Activated naive CD4-positive, alpha-beta T cell treated with anti-CD3 and anti-CD28 coated beads, Interleukin-2, amount 50 U/mL, for 72 hours (primary cell): ENCODE measurements at places on chromosomes 1 and 21. TPM values are rescaled to one million over a fixed set of nuclear protein-coding genes. Genes with fewer than 3 reads are reported as not detected.
A peak's percentile ranks its signal among the peaks of the same experiment; 100 is the strongest.

GRCh38 chr1:178934546-178934945 lies 63.7 kb upstream of the ANGPTL1 start:
- no peak for DNase-seq

The LIPI gene
- not detected for total RNA-seq

The FYB2 gene
- not detected for total RNA-seq

DNA sequence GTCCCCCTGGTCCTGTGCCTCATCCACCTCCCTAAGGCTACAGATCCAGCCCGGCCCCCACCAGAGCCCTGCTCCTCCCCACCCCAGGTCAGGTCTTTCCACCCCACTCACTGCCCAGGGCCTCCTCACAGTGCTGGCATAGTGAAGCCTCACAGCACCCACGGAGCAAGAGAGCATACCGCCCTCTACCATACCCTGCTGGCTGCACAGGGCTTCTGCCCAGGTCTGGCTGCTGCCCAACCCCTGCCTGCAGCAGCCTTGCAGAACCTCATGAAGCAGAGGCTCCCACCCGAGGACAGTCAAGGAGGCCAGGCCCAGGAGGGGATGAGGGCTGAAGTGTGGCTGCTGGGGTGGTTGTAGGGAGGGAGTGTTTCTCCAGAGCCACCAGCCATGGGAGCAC lies 19.7 kb upstream of the ARF1 start:
- no peak for DNase-seq

The MAP3K7CL gene
- total RNA-seq: 8.6 TPM

DNA sequence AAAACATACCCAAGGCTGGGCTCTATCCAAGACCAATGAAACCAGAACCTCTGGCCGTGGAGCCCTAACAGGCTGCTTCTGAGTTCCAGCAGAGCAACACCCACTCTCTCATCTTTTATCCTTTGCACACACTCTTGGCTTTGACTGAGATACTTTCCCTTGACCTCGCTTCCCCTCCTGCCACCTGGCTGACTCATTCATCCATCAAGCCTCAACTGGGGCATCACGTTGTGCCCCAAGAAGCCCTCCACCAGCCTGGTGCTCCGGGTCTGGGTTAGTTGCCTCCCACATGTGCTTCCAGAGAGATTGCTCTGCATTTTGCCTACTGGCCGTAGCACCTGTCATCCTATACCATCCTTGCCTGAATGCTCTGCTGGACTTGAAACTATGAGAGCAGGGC lies 34.5 kb upstream of the SERBP1 start:
- DNase-seq: no peak

The CR1L gene
- not detected for total RNA-seq

The SH2D5 gene
- total RNA-seq: 0.66 TPM

The PAPPA2 gene
- 1.3 TPM for total RNA-seq

DNA sequence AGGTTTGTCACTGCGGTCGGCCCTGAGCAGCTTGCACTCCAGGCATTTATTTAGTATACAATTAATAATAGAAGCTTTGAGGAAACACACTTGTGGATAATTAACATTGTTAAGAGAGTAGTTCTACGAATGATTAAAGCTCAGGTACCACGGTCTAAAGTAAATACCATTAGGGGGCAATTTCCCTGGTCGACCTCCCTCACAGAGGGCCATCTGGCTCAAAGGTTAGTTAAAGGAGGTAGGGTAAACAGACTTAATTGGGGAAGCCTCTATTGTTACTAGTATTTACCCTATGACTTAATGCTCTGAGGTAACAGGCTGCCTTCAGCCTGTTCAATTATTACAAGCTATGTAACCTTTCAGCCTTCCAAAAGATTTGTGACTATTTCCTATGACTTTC lies 122.3 kb upstream of the SLC44A3 start:
- no peak for DNase-seq

The OR14K1 gene
- total RNA-seq: not detected

- peak; percentile 72 for DNase-seq
Observed at GRCh38 chr1:12518931-12519692, 98.9 kb downstream of the DHRS3 start.

- peak; percentile 58 for DNase-seq
Observed at GRCh38 chr1:77282187-77282865, 507 bp downstream of the AK5 start.

The NRAS gene
- 52.3 TPM for total RNA-seq

- peak; percentile 84 for DNase-seq
Observed at GRCh38 chr1:25905680-25906643, at the start of gene STMN1. Gene STMN1, minus strand, starts transcription at chr1:25906419. Its CDS starts 1,743 bp downstream, at chr1:25904676.

DNA sequence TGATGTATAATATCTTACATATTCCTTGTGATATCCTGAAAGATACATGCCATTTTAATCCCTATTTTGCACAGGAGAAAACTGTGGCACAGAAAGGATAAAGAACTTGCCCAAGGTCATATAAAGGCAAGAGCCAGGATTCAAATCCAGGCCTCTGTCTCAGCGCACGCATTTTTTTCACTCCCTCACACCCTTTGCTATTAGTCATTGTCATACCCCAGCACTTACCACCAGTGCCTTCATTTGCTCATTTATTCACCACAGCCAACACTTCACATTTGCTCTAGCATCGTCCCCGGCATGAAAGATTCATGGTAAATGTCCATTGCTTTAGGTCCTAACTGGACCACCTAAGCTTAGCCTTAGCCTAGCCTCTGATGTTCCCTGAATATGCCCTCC lies 14.2 kb downstream of the ALX3 start:
- no peak for DNase-seq

The ERRFI1 gene
- 1.9 TPM for total RNA-seq

The MYOC gene
- total RNA-seq: not detected

DNA sequence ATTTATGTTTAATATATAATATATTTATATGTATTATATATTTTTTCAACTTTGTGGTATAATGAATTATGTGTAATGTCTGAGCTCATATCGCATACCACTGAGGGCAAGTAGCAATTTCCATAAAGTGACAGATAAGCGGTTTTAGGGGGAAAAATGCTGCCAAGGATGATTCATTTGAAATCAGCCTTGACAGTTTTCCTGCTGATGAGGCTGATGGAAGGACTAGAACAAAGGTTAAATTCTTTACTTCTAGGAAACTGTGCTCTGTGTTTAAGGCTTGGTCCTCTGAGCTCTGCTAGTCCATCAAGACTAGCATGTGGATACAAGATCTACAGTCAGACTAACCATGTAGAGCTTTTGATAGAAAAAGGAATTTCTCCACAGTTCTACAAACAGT lies 19.3 kb upstream of the DDAH1 start:
- no peak for DNase-seq

DNA sequence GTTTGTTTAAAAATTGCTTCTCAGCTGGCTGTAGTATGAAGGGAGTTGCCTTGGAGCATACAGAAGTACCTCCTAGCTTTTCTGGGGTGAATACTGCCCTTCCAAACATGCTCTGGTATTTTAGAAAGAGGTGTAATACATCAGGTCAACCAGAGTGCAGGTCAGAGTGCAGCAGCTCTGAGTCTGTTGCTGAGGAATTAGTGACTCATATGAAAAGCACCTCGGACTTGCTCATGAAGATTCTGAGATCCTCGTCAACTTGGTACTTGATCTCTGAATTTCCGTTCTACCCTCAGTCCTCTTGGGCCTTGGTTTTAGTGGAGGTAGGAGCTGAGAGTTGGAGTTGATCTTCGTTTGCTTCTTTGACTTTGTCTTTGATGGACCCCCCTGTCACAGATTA lies 67.3 kb downstream of the NOS1AP start:
- DNase-seq: no peak

The DMRTA2 gene
- not detected for total RNA-seq

GRCh38 chr1:30009720-30010119 lies 713.7 kb downstream of the MATN1 start:
- DNase-seq: no peak

DNA sequence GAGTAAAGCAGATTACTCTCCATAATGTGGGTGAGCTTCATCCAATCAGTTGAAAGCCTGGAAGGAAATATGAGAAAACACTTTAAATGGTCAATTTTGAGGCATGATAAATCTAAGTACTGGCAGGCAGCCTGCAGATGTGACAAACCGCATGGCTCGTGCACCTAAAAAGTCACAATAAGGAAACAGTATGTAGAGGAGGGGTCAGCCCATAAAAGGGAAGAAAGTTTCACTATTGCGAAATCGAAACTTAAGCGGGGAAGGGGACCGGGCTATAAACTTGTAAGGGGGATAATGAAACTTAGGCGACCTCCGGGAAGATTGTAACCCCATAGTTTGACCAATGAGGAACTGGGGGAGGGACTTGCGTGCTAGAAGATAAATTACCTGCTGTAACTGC lies 109.8 kb downstream of the PLPPR4 start:
- no peak for DNase-seq

The COL24A1 gene
- not detected for total RNA-seq

DNA sequence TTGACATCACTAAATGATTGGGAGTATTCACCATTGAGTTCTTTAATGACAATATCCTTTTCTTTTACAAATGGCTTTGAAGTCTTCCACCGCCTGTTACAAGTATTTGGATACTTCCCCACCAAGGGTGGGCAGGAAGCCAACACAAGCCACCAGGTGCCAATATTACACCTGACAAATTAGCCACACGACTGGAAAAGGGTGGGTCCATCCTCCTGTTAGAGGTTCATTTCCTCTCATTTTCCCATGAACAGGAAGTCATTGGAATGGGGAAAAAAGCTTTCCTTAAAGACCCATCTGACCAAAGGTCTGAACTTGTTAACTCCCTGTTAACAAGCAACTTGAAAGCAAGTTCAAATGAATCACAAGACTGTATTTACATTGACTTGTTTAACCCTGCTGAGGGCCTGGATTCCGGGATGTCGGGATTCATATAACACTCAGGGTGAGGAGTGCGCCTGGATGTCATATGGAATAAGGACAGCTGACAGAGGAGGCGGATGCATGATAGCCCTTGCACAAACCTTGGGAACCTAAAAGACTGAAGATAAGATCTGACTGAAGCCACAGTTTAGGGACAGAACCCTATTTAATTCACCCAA lies 40.5 kb upstream of the PROX1 start:
- no peak for DNase-seq

DNA sequence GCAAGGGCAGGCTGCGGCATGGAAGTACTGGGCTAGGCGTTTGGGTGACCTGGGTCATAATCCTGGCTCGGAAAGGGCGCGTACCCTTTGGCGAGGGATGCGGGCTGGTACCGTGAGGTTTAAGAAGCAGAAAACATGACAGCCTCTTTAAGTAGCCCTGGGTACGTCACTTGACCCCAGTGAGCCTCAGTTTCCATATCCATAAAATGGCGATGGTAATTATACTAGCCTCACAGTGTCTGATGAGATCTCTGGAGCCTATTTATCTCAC lies 700 bp downstream of the PIGV start:
- no peak for DNase-seq

DNA sequence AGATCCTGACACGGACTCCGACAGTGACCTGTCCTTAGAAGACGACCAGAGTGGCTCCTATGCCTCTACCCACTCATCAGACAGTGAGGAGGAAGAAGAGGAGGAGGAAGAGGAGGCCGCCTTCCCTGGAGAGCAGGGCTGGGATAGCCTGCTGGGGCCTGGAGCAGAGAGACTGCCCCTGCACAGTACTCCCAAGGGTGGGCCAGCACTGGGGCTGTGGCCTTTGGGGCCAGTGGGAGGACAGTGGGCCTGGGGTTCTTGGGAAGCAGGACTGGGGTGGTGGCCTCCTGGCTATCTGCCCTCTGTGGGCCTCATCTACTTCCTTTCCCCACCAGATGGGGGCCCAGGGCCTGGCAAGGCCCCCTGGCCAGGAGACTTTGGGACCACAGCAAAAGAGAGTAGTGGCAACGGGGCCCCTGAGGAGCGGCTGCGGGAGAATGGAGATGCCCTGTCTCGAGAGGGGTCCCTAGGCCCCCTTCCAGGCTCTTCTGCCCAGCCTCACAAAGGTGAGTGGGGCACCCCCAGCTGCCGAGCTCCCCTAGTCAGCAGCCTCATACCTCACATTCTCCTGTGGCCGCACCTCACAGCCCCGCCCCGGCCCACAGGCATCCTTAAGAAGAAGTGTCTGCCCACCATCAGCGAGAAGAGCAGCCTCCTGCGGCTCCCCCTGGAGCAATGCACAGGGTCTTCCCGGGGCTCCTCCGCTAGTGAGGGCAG lies 10.0 kb downstream of the PSRC1 start:
- DNase-seq: no peak

The ERG gene
- total RNA-seq: not detected

GRCh38 chr1:186568221-186568620 lies 107.3 kb upstream of the PDC start:
- no peak for DNase-seq

DNA sequence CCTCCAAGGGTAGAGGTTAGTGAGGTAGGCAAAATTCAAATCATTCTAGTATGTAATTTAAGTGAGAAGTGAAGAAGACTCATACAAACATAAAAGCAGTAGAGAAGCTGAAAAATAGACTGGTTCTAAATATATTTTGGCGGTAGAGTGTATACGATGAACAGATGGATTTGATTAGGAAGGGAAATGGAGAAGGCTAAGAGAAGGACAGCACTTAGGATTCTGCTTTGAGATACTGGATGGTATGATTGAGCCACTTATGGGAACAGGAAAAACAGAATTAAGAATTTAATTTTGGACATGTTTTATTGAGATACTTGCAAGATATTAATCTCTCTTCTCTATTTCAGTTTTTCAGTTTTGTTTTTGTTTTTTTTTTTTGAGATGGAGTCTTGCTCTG lies 60.1 kb downstream of the EPB41 start:
- DNase-seq: no peak

GRCh38 chr21:33025489-33026442 lies at the start of gene OLIG2:
Gene OLIG2, plus strand, starts transcription at chr21:33025935. Its CDS starts 928 bp downstream, at chr21:33026863.
- DNase-seq: no peak

The TFF2 gene
- not detected for total RNA-seq

- DNase-seq: no peak
Observed at GRCh38 chr1:174659823-174660222, 212.1 kb downstream of the GPR52 start.

DNA sequence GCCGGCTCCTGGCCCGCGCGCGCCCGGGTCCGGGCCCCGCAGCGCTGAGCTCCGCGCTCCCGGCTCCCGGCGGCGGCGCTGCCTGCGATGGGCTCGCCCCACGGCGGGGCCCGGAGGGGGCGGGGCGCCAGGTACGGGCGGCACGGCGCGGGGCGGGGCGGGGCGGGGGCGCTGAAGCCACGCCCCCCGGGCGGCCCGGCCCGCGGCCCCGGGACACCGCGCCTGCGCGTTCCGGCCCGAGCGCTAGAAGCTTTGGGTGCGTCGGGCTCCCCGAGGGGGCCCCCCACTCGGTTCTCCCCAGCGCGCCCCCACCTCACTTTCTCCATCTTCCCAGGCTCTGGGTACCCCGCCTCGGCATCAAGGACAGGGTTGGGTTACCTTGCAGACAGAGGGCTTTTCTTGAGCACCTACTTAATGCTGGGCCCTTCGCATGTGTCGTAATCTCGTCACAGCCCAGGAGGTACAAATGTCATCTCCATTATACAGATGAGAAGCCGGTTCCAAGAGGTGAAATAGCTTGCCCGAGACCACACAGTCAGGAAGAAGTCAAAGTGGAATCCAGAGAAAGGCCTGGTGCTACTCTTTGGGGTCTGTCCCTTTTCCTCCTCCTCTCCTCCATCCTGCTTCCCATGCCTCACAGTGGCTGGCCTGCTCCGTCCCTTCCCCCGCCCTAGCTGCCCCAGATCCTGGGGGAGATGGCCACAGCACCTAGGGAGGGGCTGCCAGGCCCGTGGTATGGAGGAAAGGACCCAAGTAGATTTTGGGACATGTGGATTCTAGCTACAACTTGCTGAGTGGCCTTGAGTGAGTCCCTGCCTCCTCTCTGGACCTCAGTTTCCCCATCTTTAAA lies 46.5 kb downstream of the RAP1GAP start:
- DNase-seq: peak; percentile 73

GRCh38 chr1:163974120-163974519 lies 584.9 kb upstream of the PBX1 start:
- DNase-seq: no peak

The PLXNA2 gene
- total RNA-seq: 0.39 TPM
